NCI-H1436 (cell line): ENCODE measurements at places on chromosomes 2 and 18.

- no peak for DNase-seq
Observed at GRCh38 chr2:101524806-101525430, 50.0 kb upstream of the RFX8 start.

DNA sequence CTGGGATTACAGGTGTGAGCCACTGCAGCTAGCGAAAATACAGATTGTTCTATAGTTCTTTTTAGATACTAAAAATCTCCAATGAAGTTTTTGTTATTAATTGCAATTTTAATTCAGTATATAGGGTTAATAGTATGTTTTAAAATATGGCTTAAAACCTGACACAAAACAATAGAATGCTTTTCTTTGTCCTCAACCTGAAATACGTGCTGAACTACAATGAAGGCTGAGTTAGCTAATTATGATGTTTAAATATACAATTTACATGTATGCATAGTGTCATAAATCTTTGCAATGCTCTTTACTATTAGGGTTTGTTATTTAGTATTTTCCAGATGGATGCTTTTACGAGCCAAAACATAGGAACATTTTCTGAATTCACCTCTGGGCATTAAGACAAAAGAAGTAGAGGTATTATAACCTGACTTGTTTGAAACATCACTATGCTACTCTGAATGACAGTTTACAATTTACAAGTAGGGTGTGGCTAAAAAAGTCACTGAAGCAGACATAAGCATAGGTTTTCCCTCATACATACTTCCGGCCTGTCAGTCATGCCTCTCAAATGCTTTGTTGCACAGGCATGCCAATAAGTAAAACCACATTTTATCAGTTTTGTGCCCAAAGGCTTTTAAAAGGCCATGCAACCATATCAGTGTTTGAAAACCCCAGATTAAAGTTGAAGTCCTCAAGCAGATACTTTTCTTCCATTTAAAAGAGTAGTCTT is 168.3 kb downstream of the OTX1 start:
- no peak for DNase-seq

- no peak for DNase-seq
Observed at GRCh38 chr2:76472946-76473345, 762.2 kb upstream of the GCFC2 start.

- DNase-seq = no peak
Observed at GRCh38 chr2:230944123-230944653, 19.1 kb upstream of the GPR55 start.

DNA sequence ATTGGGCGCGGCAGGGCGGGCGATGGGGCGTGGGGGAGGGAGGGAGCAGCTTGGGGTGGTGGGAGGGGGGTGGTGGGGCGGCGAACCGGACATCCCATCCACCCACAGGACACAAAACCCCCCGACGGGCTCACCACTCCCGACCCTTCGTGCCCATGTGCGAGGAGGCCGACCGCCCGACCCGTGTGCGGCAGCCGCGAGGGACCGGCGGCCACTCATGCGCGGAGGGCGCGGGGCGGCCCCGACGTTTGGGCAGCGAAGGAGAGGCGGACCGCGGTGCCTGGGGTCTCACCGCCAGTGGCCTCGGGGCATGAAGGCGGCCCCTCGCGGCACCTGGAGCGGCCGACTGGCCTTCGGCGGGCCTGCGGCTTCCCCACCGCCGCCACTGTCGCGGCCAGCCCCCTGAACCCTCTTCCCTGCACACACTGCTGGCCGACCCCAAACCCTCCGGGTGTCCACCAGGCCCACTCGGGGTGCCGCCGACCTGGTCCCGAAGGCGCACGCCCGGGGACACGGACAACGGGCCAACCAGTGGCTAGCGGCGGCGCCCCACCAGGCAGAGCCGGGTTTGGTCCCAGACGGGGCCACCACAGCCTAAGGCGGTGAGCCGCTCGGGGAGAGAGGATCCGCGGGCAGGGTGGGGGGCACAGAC is 94.6 kb upstream of the ANKRD30BL start:
- DNase-seq = no peak

DNA sequence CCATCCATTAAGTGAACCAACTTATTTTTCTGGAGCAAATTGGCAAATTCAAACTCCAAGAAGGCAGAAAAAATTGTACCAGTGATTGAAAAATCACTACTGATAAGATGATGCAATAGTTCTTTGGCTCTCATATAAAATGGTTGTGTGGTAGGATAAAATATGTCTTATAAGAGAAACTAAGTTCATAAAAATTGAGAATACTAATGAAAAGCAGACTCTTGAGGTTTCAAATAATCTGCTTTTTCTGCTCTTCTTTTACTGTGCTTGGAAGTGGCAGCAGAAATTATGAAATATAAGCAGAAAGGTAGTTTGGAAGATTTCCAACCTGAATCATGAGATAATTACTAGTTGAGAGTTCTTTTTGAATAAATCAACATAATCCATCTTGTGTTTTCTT is 61.9 kb downstream of the PPP1R1C start:
- no peak for DNase-seq

GRCh38 chr18:13054336-13054735 is 63.2 kb downstream of the CEP192 start:
- no peak for DNase-seq

GRCh38 chr18:57581301-57581934 is 5.1 kb downstream of the FECH start:
- DNase-seq = no peak

GRCh38 chr18:64994370-64994769 is 756.4 kb upstream of the CDH7 start:
- DNase-seq = peak; percentile 15

GRCh38 chr2:26840937-26841610 is 6.9 kb upstream of the DPYSL5 start:
- DNase-seq = peak; percentile 18

- no peak for DNase-seq
Observed at GRCh38 chr2:29014811-29015421, 33.8 kb downstream of the TOGARAM2 start.

GRCh38 chr18:75246721-75247610 is 36.4 kb downstream of the TSHZ1 start:
- DNase-seq = no peak

DNA sequence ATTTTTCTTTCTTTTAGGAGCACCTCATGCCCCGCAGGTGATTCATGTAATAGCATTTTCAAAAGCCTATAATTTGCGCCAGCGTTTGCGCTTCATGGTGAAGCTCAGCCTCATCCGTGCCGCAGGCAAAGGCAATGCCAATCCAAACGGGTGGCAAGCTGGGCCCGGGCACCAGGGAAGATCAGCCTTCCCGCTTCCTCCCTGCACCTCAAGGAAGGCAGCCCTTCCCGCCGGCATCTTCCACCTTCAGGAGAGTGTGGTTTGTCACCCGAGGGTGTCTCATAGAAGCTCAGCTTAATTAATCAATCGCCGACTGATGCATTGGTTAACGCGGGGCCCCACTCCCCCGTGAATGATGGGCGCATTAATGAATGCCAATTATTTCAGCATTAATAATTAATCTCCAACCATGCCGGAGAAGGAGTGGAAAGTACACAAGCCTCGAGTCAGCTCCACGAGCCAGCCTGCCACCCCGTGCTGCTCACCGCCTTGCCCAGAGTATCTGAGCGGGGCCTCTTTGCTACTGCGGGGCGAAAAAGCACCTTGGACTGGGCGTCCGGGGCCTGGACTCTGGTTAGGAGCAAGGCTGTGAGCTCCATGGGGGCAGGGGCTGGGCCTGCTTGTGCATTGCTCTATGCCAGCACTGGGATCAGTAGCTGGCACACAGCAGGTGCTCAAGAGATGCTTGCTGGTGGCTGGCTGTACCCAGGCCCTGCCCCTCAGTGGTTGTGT is 13.0 kb downstream of the INHBB start:
- DNase-seq = no peak

- no peak for DNase-seq
Observed at GRCh38 chr2:109136542-109136941, 7.5 kb downstream of the SH3RF3 start.

- DNase-seq = no peak
Observed at GRCh38 chr2:32798829-32799228, 147.9 kb upstream of the LTBP1 start.

GRCh38 chr2:86216575-86217555 is 17.6 kb downstream of the MRPL35 start:
- DNase-seq = no peak

GRCh38 chr18:11586896-11587295 is 22.5 kb upstream of the SLC35G4 start:
- no peak for DNase-seq

GRCh38 chr2:47720036-47720435 is 62.9 kb upstream of the MSH6 start:
- no peak for DNase-seq

- peak; percentile 25 for DNase-seq
Observed at GRCh38 chr2:3633089-3633981, 24.7 kb upstream of the ALLC start.

GRCh38 chr18:59565957-59566356 is 131.3 kb downstream of the CCBE1 start:
- no peak for DNase-seq

DNA sequence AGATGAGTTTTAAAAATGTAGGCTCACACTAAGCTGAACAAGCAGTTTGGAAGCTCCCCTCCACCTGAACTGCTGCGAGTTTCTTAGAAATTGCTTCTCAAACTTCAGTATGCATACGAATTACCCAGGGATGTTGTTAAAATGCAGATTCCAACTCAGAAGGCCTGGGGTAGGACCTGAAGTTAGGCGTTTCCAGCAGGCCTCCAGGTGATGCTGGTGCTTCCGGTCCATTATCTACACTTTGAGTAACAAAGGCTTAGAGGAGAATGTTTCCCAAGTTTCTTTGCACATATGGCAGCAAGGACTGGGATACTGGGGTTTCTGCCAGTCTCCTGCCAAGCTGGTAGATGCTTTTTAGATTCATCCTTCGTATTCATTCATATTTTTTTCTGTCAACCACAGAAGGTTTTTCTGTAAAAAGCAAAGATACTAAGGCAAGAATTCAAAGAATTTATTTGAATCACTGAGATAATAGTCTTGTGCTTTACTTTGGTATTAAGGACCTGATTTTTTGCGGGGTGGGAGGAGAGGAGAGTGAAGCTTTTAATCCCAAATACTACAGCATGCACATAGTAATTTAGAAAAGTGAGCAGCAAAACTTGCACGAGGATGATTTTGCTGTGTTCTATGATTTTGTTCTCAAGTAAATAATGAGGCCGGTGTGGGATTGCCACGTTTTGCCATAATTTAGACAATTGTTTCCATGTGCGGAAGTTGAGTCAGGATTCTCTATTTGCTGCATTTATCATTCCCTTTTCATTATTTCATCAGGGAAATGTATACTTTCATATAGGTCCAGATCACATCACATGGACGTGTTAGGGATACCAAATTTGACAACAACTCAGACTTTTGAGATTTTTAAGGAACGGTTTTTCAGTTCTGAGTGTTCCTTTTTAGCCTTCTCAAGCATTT is 137.6 kb upstream of the SPATS2L start:
- DNase-seq = no peak

DNA sequence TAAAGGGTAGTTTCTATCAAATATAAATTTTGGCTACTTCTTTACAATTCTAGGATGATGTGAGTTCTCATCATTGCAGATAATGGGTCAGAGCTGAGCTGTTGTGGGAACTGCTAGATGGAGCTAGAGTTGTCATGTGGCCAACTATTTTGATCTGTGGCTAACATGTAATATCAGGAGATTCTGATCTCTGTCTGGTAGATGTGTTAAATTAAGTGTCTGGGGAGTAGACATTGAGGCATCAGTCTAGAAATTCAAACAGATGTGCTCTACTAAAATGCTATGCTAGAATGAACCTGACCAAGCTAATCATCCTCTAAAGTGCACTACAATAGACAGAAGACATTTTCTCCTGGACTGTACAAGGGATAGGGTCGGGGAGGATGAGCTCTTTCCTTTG is 30.3 kb upstream of the DARS1 start:
- DNase-seq = no peak

DNA sequence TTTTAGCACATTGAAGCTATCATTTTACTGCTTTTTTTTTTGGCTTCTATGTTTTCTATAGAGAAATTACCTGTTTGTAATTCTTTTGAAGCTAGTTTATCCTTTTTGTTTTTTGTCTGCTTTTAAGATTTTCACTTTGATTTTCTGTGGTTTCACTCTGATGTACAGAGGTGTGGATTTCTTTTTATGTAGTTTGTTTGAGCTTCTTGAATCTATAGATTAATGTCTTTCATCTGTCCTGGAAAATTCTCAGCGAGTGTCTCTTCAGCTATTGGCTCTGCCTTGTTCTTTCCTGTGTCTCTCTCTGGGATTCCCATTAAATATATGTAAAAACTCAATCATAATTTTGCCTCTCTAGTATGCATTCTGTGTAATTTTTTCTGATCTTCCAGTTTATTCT is 8.4 kb downstream of the POLE4 start:
- DNase-seq = no peak

GRCh38 chr2:178195390-178196166 is 1.3 kb downstream of the OSBPL6 start:
- DNase-seq = no peak

DNA sequence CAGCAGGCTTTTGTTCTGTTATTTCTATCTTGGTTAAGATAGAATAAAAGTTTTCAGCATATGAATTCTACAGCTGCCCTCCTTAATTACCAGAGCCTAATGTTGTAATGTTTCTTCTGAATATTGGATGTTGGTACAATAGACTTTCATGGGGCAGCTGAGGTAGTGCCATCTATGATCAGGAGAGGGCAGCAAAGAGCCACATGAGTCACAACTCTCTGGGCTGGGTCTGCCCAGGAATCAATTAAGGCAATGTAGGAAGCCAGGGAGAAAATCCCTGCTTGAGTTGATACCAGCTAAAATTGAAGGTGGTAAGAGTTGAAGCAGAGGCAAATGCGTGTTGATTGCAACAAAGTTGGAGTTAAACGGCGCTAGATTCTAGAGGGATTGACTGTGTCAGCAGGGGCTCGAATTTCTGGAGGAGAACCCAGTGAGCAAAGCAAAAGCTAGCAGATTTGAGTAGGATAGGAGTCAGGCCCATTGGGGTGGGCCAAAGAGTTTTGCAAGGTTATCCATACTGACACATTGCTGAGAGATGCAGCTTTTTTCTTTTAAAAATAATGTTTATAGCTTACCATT is 10.6 kb upstream of the MC5R start:
- DNase-seq = peak; percentile 13

GRCh38 chr2:204069804-204070203 is 133.2 kb downstream of the ICOS start:
- DNase-seq = no peak

DNA sequence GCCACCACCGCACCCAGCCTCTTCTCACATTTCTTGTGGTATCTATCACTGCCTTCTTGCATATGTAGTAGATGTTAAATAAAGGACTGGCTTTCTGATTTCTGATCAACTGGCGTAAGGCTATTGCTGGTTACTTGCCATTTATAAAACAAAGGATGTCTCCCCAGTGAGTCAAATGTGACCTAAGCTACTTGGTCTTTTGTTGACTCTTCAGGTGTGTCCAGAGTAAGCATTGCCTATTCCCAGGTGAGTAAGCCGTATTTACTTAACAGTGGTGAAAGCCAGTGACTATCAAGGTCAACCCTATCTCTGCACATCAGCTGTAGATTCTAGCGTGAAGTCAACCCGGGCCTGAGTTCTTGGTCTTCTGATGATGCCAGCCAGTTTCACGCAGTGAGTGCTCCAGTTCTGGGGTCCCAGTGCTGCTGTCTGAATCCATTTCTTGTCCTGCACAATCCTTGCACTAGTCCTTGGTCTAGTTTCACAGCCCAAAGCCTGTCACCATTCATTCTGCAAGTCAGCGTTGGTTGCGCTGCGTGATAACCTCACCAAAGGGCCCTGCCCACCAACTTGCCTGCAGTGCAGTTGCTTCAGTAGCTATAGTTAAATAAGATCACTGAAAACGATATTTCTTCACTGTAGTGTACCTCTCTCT is 120.2 kb downstream of the GBX2 start:
- DNase-seq = no peak

GRCh38 chr2:70643715-70644114 is 90.1 kb upstream of the TGFA start:
- DNase-seq = no peak
